ENCODE measurements at places on chromosomes 2 and 18. TPM values are rescaled to one million over a fixed set of nuclear protein-coding genes. Genes with fewer than 3 reads are reported as not detected.

The PAX3 gene
- polyA plus RNA-seq: 2.6 TPM

The REG3G gene
- not detected for polyA plus RNA-seq

The TRIM43 gene
- polyA plus RNA-seq: 0.11 TPM

The SLC30A3 gene
- polyA plus RNA-seq: 0.24 TPM

The MERTK gene
- polyA plus RNA-seq: 4.6 TPM

The SPDYA gene
- polyA plus RNA-seq: 0.88 TPM

The ANKRD30BL gene
- polyA plus RNA-seq: not detected

The C2orf72 gene
- 0.82 TPM for polyA plus RNA-seq

GRCh38 chr18:53946594-53946993 is 277.9 kb downstream of the MBD2 start:
- DNase-seq: peak; percentile 85

DNA sequence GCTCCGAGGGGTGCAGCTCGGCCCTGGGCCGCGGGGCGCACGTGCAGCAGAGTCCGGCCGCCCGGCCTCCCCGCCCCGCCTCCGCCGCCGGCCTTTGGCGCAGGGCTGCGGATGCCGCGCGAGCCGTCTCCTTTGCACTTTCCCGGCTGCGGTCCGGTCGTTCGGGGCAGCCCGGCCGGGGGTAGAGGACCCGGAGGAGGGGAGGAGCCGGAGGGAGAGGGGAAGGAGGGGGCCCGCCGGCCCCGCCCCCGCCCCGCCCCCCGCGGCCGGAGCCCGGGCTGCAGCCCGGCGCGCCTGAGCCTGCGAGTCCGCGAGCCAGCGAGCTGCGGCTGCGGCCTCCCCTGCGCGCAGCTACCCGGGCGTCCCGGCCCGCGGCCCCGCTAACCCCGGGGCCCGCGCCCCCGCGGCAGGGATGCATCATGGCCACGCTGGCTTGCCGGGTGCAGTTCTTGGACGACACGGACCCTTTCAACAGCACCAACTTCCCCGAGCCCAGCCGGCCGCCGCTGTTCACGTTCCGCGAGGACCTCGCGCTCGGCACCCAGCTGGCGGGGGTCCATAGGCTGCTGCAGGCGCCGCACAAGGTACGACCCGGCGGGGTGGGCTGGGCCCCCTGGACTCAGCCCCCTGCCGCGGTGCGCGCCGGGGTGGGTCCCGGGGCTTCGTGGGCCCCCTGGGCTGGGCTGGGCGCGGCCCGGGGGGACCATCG is at the start of gene FHOD3:
Gene FHOD3 (plus strand): TSS at position 297 of the 709 bp plus-strand sequence. CDS start 123 bp downstream, at position 420.
- peak; percentile 72 for DNase-seq

DNA sequence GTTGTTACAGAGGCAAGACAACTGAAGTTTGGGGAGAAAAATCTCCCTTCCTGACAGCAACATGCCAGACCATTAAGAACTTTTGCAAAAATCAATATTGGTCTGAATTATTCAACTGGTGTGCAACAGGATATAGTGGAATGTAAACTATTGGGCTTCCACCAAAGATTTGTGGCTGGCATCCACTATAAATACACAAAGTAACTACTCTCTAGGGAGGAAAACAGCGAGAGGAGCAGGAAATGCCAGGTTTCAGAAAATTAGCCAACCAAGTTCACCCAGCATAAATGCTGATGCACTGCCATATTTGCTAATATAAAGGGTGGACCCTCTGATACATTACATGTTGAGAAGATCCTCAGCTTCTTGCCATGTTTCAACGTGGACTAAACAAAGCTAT is 267.6 kb upstream of the LYPD1 start:
- DNase-seq: no peak

DNA sequence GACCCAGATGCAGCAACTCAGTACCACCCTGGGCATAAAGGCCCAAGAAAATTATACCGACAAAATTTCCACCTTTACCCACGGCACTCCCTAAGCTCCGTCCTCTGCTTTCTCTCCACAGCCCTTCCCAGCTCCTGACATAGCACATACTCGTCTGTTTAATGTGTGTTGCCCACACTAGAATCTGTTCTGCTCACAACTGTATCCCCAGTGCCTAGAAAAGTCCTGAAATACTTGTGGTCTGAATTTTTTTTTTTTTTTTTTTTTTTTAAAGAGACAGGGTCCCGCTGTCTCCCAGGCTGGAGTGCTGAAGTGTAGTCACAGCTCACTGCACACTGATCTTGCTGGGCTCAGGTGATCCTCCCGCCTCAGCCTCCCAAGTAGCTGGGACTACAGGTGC is 62.3 kb downstream of the ADCY3 start:
- DNase-seq: no peak

DNA sequence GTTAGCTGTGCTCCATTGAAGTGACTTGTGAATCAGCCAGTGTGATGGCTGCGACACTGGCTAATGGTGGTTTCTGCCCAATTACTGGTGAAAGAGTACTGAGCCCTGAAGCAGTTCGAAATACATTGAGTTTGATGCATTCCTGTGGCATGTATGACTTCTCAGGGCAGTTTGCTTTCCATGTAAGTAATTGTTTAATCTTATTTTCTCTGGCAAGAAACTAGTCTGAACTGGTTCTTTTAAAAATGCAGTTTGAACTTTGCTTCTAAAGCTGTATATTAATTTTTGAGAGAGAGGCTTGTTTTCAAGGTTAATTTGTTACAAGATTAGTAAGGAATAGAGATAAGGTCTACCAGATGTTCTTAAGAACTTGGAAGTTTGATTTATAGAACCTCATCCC is 46.7 kb downstream of the GLS start:
- DNase-seq: no peak

DNA sequence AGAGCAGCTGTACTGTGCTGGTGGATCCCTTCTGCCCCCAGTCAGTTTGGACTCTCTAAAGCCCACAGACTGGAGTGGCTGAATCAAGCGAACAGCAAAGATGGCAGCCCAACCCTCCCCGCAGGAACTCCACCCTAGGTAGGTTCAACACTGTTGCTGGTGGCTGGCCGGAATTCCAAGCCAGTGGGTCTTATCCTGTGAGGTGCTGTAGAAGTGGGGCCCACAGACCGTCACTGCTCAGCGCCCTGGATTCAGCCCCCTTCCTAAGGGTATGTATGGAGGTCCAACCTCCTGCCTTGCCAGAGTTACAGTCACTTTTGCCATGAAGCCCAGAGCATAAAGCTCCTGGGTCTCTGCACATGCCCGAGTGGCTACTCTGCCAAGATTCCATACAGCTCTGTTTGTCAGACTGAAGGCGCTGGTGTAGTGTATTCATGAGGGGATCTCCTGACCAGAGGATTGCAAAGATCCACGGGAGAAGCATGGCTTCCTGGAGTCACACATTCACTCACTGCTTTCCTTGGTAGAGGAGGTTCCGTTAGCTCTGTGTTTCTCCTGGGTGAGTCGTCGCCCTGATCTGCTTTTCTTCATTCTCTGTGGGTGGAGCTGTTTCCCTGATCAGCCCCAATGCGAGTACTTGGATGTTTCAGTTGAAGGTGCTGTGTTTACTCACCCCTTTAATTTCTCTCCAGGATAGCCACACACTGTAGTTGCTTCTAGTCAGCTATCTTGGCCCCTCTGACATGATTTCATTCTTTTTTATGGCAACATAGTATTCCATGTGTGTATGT is 293.6 kb upstream of the THUMPD2 start:
- no peak for DNase-seq

- no peak for DNase-seq
Observed at GRCh38 chr2:75595541-75596395, 35.0 kb upstream of the EVA1A start.

DNA sequence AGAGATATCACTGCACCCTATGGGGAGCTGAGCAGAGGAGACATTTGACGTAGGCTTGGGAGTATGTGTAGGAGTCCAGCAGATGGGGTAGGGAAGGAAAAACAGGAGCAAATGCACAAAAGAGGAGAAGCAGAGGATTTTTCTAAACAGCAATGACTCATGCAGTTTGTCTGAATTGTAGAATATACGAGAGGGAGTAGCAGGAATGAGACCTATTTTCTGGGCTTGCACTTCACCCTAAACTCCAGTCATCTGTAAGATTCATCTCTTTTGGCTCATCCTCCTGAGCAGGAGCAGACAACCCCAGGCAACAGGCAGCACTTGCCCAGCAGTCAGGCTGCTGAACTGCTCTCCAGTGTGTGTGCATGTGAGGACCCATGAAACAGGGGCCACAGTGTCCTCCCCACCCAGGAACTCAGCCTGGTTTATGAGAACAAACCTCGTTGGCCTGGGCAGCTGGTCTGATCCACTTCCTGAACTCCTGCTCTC is 100.2 kb upstream of the CDC42EP3 start:
- no peak for DNase-seq

DNA sequence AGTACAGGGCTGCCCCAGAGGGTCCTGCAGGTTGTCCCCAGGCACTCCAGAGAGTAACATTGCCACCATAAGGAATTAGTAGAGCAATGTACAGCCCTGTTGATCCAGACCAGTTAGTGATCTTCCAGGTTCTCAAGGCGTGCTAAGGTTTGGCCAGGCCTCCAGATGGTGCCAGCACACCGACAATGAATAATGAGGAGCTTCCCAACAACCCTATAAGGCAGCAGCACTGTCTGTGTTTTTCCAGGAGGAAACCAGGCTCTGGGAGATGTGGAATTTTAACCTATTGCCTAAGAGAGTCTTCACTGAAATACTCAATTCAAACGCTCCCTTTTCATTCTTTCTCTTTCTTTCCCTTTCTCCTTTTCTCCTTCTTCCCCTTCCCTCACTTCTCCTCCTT is 122.1 kb downstream of the MGAT5 start:
- DNase-seq: no peak

- no peak for DNase-seq
Observed at GRCh38 chr2:49069829-49070228, 84.5 kb downstream of the FSHR start.

DNA sequence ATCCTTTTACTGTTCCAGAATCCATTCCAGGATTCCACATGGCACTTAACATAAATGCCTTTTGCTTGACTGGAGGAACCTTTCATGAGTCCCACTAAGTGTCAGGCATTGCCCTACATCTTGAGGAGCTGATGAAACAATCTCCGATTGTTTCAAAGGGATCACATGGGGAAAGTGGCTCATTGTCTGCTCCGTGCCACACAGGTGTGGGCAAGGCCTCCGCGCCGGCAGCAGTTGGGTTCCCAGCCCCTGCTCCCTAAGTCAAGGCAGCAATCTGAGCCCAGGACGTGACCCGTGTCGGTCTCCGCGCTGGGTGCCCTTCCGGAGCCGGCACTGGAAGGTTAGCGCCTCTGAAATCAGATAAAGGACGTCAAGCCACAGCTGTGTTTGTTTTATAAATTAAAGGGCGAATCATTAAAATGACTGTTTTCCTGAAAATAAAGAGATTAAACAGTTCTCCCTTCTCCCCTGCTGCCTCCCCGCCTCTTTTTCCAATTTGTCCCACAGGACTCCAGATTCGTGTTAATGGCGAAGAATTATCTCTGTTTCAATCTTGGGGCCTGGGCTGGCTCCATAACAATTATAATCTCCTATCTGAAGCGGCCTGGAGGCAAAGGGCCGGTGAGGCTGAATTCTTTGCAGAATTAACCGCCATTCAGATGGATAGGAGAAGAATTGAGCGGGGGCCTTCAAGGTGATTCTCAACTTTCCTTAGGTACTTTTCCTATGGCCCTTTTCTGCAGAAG is 84.3 kb upstream of the FZD7 start:
- DNase-seq: no peak

DNA sequence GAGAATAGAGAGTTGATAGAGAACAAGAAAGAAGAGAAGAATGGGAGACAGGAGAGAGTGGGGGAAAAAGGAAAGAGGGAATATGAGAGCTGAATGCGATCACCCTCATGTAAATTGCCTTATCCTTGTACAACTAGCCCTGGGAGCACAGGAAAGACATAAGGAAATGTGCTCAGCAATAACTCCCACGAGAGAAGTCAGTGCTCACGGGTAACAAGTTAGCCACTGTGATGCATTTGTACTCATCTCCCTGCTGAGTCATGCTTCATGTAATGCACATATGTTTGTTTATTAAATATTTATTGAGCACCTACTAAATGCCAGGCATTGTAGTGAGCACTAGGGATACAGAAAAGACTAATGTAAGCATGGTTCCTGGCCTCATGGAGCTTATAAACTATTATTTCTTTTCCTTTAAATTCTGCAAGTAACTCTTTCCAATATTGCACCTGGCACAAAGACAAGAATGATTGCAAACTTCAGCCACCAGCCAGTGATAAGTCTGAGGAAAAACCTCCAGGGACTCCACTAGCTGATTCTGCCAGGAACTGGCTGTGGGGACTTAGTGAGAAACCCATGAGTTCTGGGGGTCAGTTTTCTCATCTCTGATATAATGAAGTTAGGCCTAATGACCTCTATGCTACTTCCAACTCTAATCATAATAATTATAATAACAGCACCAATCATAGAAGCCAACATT is 124.1 kb downstream of the LNPK start:
- DNase-seq: no peak

DNA sequence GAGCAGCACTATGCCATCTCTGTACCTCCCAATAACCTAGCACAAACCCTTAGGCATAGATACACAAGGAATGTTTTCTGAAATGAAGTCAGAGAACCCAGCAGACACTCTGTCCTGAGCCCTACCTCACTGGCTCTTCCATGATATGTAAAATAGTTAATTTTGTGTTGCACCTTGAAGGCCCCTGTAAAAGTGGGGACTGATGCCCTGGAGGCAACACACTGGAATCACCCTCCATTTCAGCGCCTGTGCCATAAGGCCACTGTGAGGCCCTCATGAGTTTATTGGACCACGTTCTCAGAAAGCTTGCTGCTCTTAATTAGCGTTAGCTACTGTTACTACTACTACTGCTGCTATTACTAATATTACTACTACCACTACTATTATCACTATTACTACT is 670.1 kb upstream of the SOX11 start:
- DNase-seq: no peak

DNA sequence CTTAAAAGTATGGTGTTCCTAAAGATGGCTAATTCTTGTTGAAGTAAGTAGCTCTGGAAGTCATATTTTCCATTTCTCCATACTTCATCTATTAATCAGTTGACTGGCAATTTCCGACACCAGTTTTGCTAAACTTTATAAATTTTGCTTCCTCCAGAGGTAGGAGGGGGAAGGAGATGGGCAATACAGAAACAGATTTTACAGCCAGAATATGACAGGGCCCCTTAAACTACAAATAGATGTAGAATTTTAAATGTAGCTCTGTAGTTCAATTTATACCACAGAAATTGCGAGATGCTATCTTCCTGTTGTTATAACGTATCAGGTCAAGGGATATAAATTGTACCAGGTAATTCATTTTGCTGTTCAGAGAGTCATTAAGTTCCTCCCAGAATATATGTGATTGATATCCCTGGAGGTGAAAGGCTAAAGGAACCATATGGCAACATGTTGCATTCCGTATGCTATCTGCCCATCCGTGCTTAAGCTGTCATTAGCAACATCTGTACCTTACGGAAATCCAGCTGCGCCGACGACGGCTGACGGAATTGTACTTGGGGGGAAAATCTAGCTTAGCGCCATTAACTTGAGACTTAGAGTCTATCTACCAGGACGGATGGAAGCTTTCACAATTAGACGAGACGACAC is 8.4 kb upstream of the NR4A2 start:
- DNase-seq: no peak

GRCh38 chr2:202871300-202872141 is at the start of gene ICA1L:
TSS of gene ICA1L (minus strand) at chr2:202871766. CDS start at chr2:202829009, 42,757 bp downstream.
- peak; percentile 96 for DNase-seq

DNA sequence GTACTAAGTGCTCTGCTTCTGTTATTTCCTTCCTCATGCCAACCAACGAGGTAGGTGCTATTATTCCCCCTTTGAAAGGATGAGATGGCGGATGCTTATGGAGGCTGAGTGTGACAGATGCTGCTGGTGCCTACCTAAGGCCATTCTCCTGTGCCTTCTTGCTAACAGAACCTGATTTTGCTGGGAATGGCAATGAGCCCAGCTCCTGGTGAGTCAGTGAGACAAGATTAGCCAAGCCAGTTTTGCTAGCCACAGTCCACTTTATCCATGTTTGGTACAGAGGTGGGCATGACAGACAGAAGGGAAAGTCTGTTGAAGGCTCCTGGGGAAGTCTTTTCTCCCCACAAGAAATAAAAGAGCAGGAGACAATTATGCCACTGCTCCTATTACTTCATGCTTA is 43.7 kb upstream of the TMEM163 start:
- DNase-seq: no peak

All from muscle of back (tissue), 13 donors.